ENCODE measurements at places on chromosomes 1 and 21.

DNA sequence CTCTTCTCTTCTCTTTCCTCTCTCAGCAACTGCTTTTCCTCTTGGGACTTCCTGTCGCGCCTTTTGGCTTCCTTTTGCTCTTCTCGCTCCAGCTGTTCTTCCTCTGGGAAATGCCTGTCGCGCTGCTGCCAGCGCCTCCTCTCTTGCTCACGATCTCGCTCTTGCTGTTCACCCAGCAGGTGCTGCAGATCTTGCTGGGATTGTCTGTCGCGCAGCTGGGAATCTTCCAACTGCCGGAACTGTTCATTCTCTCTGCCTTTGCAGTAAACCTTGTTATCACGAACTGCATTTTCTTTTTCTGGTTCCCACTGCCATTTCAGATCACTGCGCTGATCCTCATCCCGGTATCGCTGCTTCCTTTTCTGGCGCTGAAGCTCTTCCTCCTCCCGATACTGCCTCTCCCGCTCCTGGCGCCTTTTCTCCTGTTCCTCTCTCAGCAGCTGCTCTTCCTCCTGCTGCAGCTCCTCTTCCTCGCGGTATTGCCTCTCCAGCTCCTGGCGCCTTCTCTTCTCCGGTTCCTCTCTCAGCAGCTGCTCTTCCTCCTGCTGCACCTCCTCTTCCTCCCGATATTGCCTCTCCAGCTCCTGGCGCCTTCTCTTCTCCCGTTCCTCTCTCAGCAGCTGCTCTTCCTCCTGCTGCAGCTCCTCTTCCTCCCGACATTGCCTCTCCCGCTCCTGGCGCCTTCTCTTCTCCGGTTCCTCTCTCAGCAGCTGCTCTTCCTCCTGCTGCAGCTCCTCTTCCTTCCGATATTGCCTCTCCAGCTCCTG is 5.8 kb downstream of the TCHH start:
- no peak for DNase-seq

DNA sequence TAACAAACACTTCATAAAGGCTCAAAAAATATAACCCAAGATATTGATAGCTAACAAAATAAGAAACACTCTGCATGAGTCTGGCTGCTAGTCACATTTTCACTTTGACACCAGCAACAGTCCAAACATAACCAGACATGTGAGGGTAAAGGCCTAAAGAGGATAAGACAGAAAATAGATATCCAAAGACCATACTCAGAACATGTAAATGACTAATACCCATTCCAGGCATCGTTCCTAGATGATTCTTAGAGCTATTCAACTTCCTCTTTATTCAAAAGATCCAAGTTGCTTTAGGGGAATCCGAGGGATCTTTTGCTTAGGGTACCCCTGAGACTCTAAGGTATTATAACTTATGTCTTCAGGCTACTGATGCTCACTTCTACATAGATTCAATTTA is 5.1 kb downstream of the COL24A1 start:
- peak; percentile 29 for DNase-seq

DNA sequence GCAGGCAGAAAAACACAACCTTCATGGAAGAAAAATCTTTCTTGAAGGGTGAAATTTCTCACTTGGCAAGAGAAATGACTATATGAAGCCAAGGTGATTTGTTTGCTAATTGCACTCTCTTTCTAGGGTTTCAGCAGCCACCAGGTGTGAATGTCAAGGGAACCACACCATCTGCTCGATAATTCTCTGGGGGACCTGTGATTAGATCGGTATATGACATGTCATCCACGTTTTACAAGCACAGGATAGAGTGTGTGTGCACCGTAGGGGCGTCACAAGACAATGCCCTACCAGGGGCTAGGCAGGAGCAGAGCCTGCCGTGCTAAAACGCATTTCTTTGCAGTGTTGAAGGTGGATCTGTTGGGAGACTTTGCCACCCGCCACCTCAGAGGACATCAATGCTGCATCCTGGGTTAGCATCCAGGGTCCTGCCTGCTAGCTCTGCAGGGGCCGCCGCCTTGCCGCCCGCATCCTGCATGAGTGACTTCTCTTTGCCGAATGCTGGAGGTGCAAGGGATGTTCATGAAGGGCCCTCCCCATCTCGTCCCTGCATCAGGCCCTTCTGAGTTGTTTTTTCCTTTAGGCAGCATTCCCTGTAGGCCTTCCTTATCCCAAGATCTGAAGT is 37.8 kb upstream of the CCSAP start:
- no peak for DNase-seq

GRCh38 chr1:85656948-85657347 is 51.3 kb downstream of the ZNHIT6 start:
- no peak for DNase-seq

DNA sequence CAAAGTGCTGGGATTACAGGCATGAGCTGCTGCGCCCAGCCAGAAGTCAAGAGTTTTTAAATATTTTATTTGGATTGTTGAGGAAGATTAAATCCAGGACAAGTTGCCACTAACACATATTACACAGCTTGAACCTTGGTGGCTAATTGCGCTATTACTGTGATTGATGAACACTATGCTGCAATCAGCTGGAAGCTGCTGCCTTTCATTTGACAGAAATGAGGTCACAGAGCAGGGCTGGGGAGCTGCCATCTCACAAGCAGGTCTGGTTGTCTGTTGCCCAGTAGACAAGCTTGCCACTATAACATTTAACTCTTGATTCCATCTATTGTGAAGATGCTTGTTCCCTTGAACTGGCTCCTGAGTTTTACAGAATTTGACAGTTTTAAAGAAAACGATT is 37.4 kb upstream of the NRDC start:
- DNase-seq = no peak

DNA sequence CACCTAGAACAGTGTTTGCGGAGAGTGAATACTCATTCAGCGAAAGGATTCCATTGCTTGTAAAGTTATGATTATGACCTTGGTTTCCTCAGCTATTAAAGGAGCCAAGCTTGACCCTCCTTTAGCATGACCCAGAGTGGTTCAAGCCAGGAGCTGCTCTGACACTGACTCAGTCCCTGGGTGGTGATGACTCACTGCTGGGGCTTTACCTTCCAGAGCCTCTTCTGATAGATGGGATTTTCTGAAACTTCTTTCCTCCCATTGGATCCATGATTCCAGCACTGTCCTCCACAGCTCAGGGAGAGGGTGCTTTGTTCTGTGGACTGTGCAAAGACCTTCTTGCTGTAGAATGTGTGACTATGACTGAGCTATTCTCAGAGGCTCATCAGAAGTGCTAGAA is 77.4 kb downstream of the S1PR1 start:
- peak; percentile 48 for DNase-seq

GRCh38 chr1:89871768-89872473 is 51.1 kb downstream of the LRRC8D start:
- DNase-seq = no peak

GRCh38 chr1:59672851-59673572 is 141.7 kb upstream of the HOOK1 start:
- DNase-seq = peak; percentile 60

GRCh38 chr1:199377211-199377610 is 650.3 kb upstream of the NR5A2 start:
- no peak for DNase-seq

DNA sequence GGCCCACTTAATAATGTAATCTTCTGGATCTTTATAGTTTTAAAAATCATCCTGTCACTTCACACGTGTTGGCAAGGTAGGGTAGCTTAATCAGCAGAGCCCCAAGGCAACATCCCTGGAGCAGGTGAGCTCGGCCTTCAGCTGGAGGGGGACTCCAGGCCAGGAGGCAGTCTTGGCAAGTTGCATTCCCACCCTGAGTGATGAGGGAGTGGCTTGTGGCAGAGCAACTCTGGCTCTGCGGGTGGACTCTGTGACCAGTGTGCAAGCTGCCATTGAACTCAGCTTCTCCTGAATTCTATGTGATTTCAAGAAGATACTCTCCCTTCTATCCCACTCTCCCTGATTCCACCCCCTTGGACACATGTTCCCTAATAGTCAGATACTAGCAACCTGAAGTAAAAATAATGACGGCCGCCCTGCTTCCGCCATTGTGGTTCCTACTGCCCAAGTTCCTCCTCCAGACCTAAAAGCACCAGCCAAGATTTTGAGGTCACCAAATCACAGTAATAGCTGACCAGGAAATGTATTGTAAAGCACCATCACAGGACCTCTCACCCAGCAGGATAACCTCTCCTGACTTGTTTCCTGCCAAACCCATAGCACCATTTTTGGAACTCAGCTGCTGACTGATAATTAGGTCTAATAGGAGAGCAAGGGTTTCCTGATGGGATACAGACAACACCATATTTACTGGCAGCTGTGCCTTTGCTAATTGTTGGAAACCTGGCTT is 11.5 kb upstream of the LYST start:
- peak; percentile 71 for DNase-seq

DNA sequence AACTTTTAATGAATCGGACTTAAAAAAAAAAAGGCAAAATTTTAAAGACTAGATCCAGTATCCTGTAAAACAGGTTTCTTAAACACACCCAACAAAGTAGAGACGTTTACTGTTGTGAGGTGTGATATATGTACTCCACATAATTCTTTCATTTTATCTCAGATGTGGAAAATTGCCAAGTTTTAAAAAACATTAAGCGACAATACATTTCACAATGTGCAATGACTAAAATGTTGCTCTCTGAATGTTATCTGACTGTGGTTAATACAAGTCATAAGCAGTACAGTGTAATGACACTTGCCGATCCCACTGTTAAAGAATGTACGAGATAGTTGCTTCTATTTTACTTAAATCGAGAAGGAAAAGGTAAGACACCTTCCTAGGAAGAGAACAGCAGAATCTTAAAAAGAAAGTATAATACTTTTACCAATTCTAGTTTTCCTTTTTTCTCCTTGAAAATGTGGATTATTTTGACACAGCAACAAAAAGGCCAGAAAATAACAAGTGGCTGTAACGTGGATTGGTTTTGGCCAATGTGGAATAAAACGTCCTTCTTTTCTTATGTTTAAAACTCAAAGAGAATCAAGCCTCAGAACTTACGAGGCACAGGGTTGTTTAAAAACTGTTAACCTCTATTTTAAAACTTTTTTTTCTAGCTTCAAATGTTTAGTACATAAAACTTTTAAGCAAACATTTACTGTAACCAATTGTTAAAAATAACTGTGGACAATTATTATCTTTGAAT is 51.4 kb downstream of the TP53BP2 start:
- no peak for DNase-seq

- peak; percentile 68 for DNase-seq
Measured at GRCh38 chr1:201584471-201585092, 45.7 kb downstream of the NAV1 start.

- no peak for DNase-seq
Measured at GRCh38 chr1:242425232-242425631, 99.3 kb downstream of the PLD5 start.

- peak; percentile 1 for DNase-seq
Measured at GRCh38 chr1:164560121-164560541, 1.1 kb downstream of the PBX1 start.

- DNase-seq = no peak
Measured at GRCh38 chr1:115179397-115180079, 90.2 kb upstream of the TSPAN2 start.

DNA sequence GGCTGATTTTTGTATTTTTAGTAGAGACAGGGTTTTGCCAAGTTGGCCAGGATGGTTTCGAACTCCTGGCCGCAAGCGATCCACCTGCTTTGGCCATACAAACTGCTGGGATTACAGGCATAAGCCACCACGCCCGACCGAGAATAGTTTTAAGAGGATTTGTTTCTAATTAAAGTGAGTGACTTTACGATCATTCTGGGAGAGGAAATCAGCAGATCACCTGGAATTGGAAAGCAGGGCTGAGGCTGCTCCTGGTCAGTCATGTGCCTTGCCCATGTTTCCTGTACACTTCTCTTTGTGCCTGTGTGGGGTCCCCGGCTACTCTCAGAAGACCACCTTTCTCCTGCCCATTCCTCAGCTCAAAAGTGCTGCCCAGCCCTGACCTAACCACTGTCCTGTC is 33.9 kb downstream of the ZBTB8B start:
- DNase-seq = no peak

GRCh38 chr21:39000496-39000895 is 182.8 kb downstream of the PSMG1 start:
- DNase-seq = peak; percentile 93

GRCh38 chr1:102838016-102838415 is 270.3 kb downstream of the COL11A1 start:
- no peak for DNase-seq

- no peak for DNase-seq
Measured at GRCh38 chr21:41160036-41160435, 7.9 kb upstream of the BACE2 start.

DNA sequence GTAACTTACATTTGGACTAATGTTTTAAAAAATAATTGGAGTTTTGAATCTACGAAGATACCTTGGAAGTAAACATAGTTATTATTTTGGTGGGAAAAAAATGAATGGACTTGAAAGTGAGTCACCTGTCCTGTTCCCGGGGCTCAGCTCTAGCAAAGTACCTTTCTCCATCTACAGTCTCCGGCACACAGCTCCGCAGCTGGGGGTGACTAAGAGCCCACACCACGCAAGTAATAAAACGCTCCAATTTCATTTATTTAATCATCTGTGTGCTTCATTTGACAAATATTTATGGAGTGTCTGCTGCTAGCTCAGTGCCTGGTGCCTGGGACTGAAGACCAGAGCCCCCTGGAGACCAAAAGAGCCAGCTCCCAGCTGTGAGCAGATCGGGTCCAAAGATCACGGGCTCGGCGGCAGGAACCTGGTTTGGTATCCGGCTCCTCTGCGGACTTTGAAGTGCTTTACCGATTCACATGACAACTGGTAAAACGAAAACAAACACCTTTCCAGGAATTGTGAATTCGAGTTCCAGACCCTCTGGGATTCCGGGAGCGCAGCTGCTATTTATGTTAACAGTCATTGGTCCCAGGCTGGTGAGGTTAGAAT is 1.7 kb upstream of the RIPK4 start:
- DNase-seq = peak; percentile 17

- no peak for DNase-seq
Measured at GRCh38 chr1:21670956-21671902, 2.1 kb upstream of the RAP1GAP start.

DNA sequence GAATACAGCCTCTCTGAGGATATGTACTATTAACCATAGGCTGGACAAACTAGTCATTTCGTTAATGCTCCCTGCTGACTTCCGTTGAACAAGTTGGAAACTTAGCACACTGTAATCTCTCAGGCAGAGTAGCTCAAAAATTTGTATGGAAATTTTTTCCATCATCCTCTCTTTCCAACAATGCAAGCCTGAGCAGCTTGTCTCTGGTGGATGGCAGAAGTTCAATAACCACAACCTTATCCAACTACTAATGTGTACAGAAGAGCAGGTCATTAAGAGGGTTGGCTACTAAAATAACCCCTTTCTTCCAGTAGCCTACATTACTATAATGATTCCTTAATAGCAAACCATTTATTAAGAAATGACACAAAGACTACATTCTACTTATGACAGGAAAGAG is 262.3 kb downstream of the NFIA start:
- no peak for DNase-seq

DNA sequence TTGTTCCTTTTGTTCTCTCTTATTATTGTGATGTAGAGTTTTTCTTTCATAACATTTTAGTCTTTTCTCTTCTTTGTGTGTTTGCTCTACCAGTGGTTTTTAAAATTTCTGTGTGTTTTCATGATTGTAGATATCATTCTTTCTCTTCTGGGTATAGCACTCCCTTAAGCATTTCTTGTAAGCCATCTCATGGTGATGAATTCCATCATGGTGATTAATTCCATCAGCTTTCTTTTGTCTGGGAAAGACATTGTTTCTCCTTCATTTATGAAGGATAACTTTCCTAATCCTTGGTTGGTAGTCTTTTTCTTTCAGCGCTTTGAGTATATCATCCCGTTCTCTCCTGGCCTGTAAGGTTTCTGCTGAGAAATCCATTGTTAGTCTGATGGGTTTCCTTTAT is 22.7 kb downstream of the CD55 start:
- DNase-seq = no peak

- peak; percentile 74 for DNase-seq
Measured at GRCh38 chr1:33007190-33008050, 29.3 kb downstream of the AK2 start.

GRCh38 chr1:73801912-73802429 is 396.0 kb downstream of the LRRIQ3 start:
- no peak for DNase-seq
